ENCODE measurements at places on chromosomes 4 and X.

GRCh38 chr4:22787753-22788375 lies 95.1 kb downstream of the GBA3 start:
- no peak for DNase-seq

- DNase-seq = no peak
Observed at GRCh38 chr4:182010876-182011275, 232.3 kb upstream of the TENM3 start.

- no peak for DNase-seq
Observed at GRCh38 chrX:146934256-146934655, 119.7 kb upstream of the CXorf51A start.

- DNase-seq = no peak
Observed at GRCh38 chr4:52824270-52824602, 37.9 kb upstream of the RASL11B start.

DNA sequence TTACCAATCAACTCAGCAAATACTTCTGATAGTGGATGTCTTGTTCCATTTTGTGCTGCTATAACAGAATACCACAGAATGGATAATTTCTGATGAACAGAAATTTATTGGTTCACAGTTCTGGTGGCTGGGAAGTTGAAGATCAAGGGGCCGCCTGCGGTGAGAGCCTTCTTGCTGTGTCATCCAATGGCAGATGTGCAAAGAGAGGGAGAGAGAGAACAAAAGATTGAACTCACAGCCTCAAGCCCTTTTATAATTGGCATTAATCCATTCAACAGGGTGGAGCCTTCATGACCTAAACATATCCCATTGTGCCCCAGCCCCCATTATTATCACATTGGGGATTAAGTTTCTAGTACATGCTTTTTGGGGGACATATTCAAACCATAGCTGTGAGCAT lies 86.1 kb downstream of the ADGRG4 start:
- DNase-seq = no peak

DNA sequence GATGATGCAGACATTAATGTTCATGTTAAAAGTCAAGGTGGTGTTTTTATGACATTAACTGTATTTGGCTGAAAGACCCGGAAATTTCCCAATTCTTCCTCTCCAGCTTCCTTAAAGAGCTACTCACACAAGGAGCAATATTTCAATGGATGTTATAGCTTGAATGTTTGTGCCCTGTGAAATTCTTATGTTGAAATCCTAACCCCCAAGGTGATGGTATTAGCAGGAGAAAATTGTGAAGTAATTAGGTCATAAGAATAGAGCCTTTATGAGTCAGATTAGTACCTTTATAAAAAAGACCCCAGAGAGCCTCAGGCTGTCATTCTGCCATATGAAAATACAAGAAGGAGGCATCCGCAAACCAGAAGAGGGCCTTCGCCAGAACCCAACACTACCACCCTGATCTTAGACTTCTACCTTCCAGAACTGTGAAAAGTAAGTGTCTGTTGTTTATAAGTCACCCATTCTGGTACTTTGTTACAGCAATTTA lies 3.6 kb downstream of the TLR1 start:
- DNase-seq = no peak

- no peak for DNase-seq
Observed at GRCh38 chr4:76628251-76628650, 193.2 kb downstream of the SHROOM3 start.

- no peak for DNase-seq
Observed at GRCh38 chrX:153640045-153640686, 6.8 kb upstream of the DUSP9 start.

- DNase-seq = no peak
Observed at GRCh38 chr4:5615496-5616075, 92.8 kb downstream of the EVC2 start.

GRCh38 chr4:146450524-146450923 lies 71.2 kb downstream of the SLC10A7 start:
- no peak for DNase-seq

DNA sequence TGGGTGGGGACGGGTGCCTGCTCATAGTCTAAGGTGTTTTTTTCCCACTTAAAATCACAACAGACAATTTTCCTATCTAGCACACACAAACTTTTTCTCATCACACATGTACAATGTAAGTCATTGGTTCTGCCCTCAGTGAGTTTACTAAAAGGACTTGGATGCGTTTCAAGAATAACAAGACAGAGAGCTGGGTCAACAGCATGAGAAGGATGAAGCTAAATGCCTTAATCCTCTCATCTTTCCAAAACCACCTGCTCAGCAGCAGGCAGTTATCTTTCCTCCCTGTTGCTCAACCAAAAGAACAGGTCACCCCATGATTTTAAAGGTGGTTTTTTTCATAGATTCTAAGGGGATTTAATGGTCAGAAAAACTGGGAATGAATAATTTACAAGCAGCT lies 40.1 kb downstream of the OFD1 start:
- no peak for DNase-seq

DNA sequence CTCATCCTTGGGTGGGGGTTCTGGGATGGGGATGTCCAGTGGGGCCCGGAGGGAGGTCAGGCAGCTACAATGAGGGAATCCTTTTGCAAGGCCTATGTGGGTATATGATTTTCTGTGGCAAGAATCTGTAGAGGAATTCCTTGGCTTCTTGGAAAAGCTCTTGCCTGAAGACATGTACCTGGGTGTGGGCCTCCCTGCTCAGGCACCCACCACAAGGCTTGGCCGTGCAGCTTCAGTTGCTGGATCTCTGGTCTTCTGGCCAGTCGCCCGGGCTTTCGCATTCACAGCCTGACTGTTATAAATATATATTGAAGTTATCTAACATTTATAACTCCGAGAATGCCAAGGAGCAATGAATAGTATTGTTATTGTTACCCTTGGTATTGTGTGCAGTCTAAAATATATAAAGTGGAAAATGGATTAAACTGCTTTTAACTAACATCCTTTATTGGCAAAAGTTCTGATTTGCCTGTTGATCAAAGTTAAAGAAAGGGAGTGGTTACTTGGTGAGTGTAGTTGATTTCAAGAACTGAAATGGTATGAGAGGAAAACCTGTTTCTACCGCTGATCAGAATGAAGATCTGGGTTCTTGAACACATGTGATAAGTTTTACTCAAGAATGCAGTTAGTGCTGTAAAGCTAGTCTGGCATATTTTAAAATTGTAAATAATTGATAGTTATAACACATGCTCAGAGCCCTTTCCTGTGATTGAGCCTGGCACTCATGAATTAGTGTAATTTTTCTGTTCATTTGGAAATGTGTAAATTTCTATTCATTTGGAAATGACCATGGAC lies 36.0 kb downstream of the PTTG2 start:
- no peak for DNase-seq

- no peak for DNase-seq
Observed at GRCh38 chr4:3874028-3874415, 107.8 kb downstream of the ADRA2C start.

DNA sequence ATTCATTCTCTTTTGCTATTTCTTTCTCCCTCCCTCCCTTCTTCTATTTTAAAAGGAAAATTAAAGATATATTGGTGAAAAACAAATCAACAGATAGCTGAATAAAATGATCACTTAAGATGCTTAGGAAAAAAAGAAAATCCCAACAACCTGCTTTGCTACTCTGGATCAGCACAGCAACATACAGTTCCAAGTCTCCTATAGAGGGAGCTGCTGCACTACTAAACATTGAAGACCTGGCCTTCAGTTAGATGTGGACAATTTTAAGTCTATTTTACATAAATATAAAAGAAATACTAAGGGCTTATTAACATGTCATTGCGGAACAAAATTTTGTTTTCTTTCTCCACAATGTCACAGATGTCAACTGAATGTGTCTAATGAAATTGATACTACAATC lies 226.4 kb downstream of the MAGEB5 start:
- DNase-seq = no peak

DNA sequence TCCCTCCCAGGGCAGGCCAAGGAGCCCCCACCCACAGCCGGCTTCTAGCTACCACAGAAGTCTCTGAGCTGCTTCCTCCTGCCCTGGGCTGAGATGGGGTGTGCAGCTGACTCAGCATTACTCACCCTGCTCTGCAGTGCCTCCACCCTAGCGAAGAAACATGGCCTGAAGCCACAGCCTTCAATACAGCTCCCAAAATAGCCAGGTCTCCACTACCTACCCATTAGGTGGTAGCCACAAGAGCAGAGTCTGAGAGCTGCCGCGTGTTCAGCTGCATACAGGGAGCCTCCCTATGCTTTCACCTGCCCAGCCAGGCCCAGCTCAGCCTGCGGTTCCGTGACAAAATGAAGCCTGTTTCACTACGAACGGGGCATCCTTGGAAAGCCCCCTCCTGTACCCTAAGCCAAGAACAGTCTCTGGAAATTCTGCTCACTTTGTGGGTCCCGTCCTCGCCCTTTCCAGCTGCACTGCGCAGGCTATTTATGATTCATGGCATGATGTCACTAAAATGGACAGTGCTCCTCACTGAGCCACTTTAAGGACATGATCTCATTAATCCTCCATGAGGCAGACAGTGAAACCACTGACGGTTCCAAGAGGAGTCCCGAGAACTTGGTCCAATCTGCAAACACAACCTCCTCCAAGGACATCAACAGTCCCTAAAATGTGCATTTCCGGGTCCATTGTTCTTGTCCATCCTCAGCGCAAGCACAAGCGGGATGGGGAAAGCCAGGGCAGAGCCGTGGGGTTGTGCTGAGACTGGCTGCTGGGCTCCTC lies 20.2 kb downstream of the WDR1 start:
- DNase-seq = no peak

- no peak for DNase-seq
Observed at GRCh38 chr4:89222170-89222569, 85.4 kb downstream of the GPRIN3 start.

- no peak for DNase-seq
Observed at GRCh38 chr4:185120631-185120946, 22.5 kb upstream of the SLC25A4 start.

GRCh38 chr4:53322696-53323095 lies 43.2 kb downstream of the SCFD2 start:
- DNase-seq = no peak

DNA sequence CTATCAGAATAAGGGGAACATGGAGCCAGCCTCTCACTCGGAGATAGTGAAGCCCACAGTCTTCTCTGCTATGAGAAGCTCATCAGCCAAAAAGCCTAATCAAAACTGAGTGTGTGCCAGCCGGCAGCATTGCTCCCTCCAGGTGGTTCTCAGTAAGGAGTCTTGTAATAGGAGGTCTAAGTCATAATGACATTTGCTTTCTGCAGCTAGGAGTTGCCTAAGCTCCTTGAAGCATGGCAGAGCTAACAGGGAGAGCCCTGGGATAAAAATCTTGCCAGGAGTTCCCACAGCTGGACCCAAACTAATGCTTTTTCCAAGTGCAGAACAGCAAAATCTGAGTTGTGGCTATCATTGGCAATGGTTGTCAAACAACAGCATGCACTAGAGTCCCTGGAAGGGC lies 245.2 kb downstream of the SPATA18 start:
- DNase-seq = no peak

GRCh38 chr4:154807042-154807630 lies 26.1 kb downstream of the RBM46 start:
- no peak for DNase-seq

DNA sequence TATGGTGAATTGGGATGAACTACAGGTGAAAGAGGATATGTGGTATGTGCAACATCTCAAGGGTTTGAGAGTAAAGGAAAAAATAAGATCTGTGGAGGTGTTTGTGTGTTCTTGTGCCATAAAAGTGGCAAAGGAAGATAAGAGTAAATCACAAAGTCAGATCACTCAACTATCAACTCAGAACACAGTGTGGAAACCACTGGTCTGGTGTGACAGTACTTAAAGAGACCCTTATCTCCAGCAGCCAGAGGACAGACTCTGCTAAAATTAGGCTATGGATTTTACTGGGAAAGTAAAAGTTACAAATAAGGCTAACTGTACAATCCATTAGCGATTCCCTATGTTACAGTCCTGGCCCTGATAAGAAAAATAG lies 54.0 kb upstream of the PRDM8 start:
- no peak for DNase-seq

GRCh38 chr4:86744570-86744969 lies 104.6 kb downstream of the SLC10A6 start:
- DNase-seq = no peak

DNA sequence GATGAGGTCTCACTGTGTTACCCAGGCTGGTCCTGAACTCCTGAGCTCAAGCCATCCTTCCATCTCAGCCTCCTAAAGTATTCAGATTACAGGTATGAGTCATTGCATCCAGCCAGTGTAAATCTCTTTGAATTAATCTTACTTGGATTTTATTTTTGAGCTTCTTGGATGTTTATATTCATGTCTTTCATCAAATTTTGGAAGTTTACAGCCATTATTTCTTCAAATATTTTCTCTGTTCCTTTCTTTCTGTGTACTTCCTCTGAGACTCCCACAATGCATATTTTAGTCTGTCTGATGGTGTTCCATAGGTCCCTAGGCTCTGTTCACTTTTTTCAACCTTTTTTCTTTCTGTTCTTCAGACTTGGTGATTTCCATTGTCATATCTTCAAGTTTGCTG lies 34.9 kb downstream of the ZCCHC13 start:
- no peak for DNase-seq

DNA sequence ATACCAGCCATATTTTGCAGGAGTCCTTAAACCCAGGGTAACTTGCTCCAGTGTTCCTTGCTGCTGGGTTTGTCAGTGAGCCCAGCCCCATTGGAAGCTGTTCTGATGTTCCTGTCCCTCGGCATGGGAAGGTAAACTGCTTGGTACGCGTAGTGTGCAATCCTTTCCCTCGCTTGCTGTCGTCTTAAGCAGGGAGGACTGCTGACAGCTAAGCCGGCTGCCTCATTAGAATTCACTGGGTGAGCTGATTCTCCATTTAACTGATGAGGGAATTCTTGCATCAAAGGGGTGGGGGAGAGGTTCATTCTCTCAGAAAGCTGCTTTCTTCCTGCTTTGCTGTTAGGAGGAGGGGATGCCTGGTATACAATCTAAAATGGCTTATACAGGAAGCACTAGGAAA lies 164.6 kb downstream of the MID1IP1 start:
- no peak for DNase-seq

GRCh38 chr4:60544981-60545380 lies 655.1 kb upstream of the ADGRL3 start:
- DNase-seq = no peak

GRCh38 chrX:45602151-45602550 lies 401.5 kb upstream of the DIPK2B start:
- DNase-seq = no peak

GRCh38 chr4:65139998-65140397 lies 530.3 kb downstream of the EPHA5 start:
- no peak for DNase-seq

DNA sequence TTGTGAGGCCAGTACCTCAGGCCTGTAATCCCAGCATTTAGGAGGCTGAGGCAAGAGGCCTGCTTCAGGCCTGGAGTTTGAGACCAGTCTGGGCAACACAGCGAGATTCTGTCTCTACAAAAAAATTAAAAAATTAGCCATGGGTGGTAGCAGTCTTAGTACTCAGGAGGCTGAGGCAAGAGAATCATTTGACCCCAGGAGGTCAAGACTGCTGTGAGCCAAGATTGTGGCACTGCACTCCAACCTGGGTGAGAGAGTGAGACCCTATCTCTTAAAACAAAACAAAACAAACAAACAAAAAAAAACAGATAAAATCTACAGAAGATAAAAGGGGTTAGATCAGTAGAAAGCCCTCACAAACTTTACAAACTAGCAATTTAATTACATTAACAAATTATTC lies 80.7 kb downstream of the MAB21L2 start:
- DNase-seq = no peak

Data from NCI-H2029 (cell line).